ENCODE measurements at places on chromosomes 7 and 10.

- DNase-seq = peak; percentile 59
Measured at GRCh38 chr10:4352414-4352961, 473.5 kb upstream of the AKR1E2 start.

DNA sequence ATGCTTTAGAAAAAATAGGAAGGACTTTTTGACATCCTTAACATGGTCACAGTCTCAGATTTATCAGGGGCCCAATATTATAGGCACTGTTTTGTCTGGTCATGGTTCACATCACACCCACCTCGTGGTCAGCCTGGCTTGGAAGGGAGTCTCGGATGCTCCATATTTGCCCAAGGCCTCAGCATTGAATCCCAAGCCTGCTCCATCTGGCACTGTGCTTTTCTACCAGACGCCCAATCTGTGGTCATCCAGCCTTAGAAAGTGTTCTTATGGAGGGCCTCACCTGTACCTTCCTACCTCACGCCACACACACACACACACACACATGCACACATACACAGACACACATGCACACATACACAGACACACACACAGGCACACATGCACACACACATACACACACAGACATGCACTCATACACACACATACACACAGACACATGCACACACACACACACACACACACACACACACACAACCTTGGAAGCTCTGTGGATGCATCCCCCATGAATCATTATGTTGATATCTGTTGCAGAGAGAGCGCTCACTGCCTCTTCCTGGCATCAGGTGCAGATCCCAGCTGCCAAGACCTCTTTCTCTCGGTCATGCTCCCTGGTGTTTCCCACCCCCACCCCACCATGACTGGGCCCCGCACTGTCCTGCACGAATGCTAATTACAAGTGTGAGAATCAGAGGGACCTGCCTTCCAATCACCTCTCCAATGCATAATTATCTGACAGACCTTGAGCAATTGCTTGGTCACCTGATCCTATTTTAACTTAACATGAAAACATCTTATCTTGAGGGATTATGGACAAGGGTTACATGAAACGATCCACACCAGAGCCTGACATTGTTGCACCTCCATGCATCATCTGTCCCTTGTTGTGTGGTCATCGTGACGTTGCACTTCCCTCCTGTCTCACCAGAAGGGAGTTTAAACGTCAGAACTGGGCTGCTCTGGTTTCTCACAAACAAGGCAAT, 122.7 kb upstream of the TMEM72 start:
- no peak for DNase-seq

GRCh38 chr7:49703337-49703736, 70.1 kb upstream of the VWC2 start:
- no peak for DNase-seq

- no peak for DNase-seq
Measured at GRCh38 chr7:141486959-141487358, 64.3 kb upstream of the AGK start.

- DNase-seq = no peak
Measured at GRCh38 chr7:157129200-157129599, 9.5 kb upstream of the UBE3C start.

DNA sequence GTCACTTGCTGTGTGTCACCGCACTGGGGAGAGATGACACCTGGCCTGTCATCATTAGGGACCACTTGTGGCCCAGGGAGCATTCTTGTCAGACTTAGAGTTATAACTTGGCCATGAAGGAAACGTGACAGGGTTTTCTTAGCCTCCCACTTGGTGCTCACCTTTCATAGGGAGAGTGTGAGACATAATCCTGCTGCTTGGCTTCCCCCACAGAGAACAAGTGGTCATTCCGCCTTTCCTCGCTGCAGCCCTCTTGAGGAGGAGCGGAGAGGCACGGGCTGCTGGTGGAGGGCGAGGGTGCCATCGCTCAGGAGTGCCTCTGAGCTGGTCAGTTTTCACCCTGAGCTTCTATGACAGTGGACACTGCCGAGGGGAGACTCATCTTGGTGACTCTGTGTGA, 125.0 kb upstream of the GJD4 start:
- DNase-seq = no peak

DNA sequence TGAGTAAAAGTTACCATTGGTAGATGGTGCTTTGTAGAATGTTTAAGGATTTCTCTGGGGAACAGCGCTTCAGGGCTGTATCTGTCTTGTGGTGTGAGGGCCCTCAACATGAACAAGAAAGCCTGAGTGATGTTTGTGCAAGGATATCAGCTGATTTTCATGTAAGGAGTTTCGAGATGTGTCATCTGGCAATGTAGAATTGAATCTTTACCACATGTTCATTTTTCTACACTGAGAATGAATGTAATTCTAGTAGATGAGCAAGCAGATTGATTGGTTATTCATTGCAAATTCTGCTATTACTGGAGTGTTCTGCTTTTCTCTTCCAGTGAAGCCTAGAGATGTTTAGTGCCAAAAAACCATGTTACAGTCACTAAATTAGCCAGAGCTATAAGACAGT, 87.7 kb downstream of the ST7 start:
- DNase-seq = no peak

DNA sequence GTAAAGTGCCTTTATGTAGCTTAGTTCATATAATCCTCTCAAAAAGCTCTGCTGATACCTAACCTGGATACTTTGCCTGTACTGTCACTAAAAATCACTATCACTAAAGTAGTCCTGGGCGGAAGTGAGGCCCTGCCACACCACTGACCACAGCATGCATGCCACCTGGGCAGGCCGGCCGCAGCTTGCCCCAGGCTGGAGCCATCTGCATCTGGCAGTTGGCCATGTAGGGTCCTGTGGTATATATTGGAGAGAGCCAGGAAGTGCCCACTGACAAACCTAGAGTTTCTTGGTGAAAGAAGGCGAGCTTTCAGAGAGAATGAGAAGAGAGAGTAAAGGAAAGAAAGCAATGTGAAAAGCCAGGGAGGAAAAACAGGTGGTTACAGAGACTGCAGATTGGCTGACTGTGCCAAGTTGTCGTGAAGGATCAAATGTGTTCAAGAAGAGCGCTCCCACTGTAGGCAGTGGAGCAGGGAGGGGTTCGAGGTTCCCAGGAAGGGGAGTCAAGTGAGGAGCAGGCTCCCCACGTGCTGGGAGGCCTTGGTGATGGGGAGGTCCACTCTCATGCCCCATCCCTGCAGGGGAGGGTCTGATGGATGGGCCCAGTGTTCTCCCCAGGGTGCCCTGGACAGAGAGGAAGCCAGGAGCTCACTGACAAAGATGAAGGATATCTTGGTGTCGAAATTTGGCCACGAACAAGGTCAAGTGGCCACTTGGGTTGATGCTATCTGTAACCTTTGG, 13.6 kb downstream of the LOXL4 start:
- DNase-seq = no peak

All from RCC 7860 (cell line).